ENCODE measurements at places on chromosomes 5 and 9.

DNA sequence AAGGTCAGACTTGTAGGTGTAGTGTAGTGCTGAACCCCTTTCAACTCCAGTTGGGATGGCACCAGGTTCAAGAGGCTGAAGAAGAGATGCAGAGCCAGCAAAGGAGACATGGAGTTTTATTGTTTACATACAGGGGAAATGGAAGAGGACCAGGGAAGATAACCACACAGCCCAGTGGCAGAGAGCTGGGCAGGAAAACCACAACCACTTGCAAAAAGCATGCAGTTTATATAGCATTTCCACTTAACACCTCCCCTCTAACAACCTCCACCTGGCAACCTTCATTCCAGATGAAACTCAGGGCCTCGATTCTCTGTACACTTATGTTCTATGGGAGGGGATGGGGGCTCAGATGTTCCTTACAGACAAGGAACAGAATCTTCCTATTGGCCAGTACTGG, 56.9 kb downstream of the SNX24 start:
- no peak for DNase-seq

DNA sequence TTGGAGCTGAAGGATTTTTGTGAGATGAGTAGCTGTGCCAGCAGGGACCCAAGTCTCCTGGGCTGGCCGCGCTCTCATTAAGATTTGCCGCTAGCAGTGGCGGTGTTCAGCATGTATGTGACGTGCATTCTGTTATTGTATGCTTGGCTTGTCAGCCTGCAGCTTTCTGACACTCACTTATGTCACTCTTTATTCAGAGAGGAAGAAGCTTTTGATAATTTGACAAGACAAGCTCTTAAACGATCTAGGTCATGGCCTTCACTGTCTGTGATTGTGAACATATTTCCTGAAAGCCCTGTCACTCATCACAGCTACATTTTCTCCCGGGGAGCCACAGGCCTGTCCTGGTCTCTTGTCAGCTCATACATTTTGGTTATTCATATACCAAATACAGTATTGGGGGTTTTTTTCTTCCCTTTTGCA, 98.2 kb upstream of the GRHPR start:
- no peak for DNase-seq

DNA sequence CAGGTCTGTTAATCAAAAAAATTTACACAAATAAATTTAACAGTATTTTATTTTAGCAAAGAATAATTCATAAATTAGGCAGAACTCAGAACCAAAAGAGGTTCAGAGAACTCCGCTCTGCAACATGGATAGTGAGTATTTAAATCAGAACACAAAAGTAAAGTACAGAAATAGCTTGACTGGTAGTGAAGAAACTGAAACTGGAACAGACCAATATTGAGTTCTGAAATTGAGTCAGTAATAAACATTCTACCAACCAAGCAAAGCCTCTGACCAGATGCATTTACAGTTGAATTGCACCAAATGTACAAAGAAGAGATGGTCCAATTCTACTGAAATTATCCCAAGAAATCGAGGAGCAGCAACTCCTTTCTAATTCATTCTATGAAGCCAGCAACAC, 1542.8 kb downstream of the EFNA5 start:
- no peak for DNase-seq

GRCh38 chr5:129652349-129653056, 95.4 kb upstream of the MINAR2 start:
- DNase-seq, result no peak

GRCh38 chr5:65695896-65696295, 26.0 kb downstream of the SGTB start:
- no peak for DNase-seq

GRCh38 chr5:168874713-168875380, 295.7 kb upstream of the PANK3 start:
- no peak for DNase-seq

DNA sequence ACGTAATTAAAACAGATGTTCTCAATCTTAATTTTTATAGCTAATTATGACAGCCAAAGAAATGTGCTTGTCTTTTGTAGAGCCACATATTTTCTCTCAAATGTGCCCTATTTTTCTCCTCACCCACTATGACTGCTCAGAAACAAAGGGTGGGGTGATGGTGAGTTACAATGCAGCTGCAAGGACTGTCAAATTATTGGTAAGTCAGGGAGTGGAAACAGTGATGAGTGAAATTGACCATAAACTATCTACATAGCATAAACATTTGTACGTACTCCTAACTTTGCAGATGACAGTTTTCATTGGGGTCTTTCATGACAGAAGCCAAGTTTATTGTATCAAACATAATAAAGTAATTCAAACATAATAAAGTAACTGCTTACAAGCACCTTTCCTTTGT, 215.9 kb downstream of the MCTP1 start:
- DNase-seq, result no peak
